ENCODE measurements at places on chromosomes 12 and 14. TPM values are rescaled to one million over a fixed set of nuclear protein-coding genes. Genes with fewer than 3 reads are reported as not detected.

Gene CLECL1
- total RNA-seq, result not detected

Gene MAPKAPK5
- 20.0 TPM for total RNA-seq

DNA sequence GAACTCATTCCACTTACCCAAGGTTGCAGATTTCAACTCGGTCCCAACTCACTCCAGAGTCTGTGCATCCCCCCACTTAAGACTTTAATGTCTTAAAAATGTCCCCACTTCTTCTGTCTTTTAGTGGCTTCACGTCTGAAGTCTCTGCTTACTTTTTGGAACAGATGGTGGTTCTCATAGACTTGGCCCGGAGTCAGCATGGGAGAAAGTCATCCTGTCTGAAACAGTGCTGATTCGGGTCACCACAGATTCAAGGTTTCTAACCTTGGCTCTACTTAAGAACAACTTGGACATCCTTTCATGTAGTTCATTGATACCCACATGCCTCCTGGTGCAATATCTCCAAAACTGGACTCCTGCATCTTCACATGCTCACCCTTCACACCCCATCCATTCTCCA, 26.0 kb downstream of the CHST11 start:
- no peak overlapping the region for H3K27ac ChIP-seq
- no peaks in the 10 kb centered on the region for H3K4me1 ChIP-seq
- no peaks in the 10 kb centered on the region for H3K36me3 ChIP-seq
- no peak for DNase-seq

DNA sequence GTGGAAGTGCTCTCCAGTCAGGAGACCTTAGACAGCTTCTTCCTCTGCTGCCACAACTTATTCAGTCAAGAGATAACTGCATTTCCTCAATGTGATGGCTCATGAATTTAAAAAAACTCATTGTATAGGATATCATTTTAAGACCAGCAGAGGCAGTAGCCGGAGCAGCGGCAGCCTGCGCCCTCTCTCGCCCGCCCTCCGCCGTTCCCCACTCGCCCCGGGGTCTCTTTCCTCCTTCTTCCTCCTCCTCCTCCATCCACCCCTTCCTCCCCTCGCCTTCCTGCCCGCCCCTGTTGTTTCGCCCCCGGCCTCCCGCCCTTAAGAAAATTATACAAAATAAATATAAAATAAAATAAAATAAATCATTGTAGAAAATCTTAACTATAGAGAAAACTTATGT, 687.6 kb downstream of the FLRT2 start:
- no peaks in the 10 kb centered on the region for H3K36me3 ChIP-seq
- no peak overlapping the region for H3K27ac ChIP-seq
- no peak for DNase-seq
- no peak overlapping the region for H3K4me3 ChIP-seq

Gene CDH24
- 6.5 TPM for total RNA-seq

GRCh38 chr14:58671024-58671423, 33.3 kb downstream of the DACT1 start:
- H3K27me3 ChIP-seq, result no peaks in the 10 kb centered on the region
- no peak overlapping the region for H3K4me3 ChIP-seq
- no peak for DNase-seq
- H3K4me1 ChIP-seq, result no peaks in the 10 kb centered on the region

Gene MYF5
- not detected for total RNA-seq

Gene TFCP2
- 30.7 TPM for total RNA-seq

DNA sequence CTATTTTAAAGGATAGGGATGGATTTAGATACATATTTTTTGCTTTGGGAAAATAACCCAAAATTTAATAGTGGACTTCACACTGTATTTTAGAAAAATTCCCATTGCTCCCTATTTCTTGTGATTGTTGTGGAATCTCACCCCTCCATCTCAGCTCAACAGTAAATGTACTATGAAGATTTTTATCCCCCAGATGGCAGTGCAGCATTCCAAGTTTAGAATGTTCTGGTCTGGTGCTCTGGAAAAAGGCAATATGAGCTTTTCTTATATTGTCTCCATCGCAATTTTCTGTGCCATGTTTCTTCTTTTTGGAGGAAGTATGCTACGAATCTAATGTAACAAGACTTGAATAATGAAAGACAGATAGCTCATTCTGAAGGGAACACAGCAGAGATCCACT, 471.7 kb upstream of the SYT1 start:
- no peaks in the 10 kb centered on the region for H3K4me1 ChIP-seq
- H3K36me3 ChIP-seq, result no peaks in the 10 kb centered on the region
- no peaks in the 10 kb centered on the region for H3K27me3 ChIP-seq
- no peak overlapping the region for H3K27ac ChIP-seq

GRCh38 chr12:97398704-97399103, 63.9 kb upstream of the RMST start:
- no peak for DNase-seq
- H3K27ac ChIP-seq, result no peak overlapping the region
- no peaks in the 10 kb centered on the region for H3K27me3 ChIP-seq
- no peaks in the 10 kb centered on the region for H3K36me3 ChIP-seq
- no peaks in the 10 kb centered on the region for H3K4me1 ChIP-seq

- DNase-seq, result no peak
- no peak overlapping the region for H3K27ac ChIP-seq
- no peaks in the 10 kb centered on the region for H3K27me3 ChIP-seq
- H3K4me3 ChIP-seq, result no peak overlapping the region
These were observed 98.7 kb downstream of the GAS2L3 start for GRCh38 chr12:100672075-100672592.

Gene RND1
- total RNA-seq, result 0.88 TPM

GRCh38 chr12:114864837-114865551, 181.0 kb upstream of the TBX3 start:
- no peak for DNase-seq
- no peak overlapping the region for H3K4me3 ChIP-seq
- no peak overlapping the region for H3K27ac ChIP-seq
- H3K4me1 ChIP-seq, result no peaks in the 10 kb centered on the region
- H3K27me3 ChIP-seq, result no peaks in the 10 kb centered on the region

- no peak for DNase-seq
- H3K27ac ChIP-seq, result no peak overlapping the region
- H3K27me3 ChIP-seq, result no peaks in the 10 kb centered on the region
These were observed 16.8 kb downstream of the CLMN start for GRCh38 chr14:95302667-95303506.

GRCh38 chr12:18906395-18906794, 168.5 kb downstream of the CAPZA3 start:
- no peak overlapping the region for H3K27ac ChIP-seq
- H3K4me1 ChIP-seq, result no peaks in the 10 kb centered on the region
- no peaks in the 10 kb centered on the region for H3K36me3 ChIP-seq
- H3K27me3 ChIP-seq, result no peaks in the 10 kb centered on the region
- no peak for DNase-seq

GRCh38 chr12:30729547-30729946, 25.2 kb downstream of the CAPRIN2 start:
- no peak for DNase-seq
- no peaks in the 10 kb centered on the region for H3K36me3 ChIP-seq
- H3K4me1 ChIP-seq, result no peaks in the 10 kb centered on the region
- no peak overlapping the region for H3K4me3 ChIP-seq
- H3K27ac ChIP-seq, result no peak overlapping the region

- H3K27me3 ChIP-seq, result no peaks in the 10 kb centered on the region
- H3K36me3 ChIP-seq, result no peaks in the 10 kb centered on the region
- peaks cover 22% of the 10 kb centered on the region for H3K4me1 ChIP-seq
- peak overlapping the region; percentile 82 for H3K27ac ChIP-seq
- H3K4me3 ChIP-seq, result no peak overlapping the region
- DNase-seq, result no peak
These were observed 2.2 kb upstream of the KRT80 start for GRCh38 chr12:52193991-52194390.

Gene KRT73
- total RNA-seq, result not detected

Gene PCED1B
- total RNA-seq, result 9.5 TPM

Measured in uterus (tissue), 4 donors.